ENCODE measurements at places on chromosomes 5 and 9.
A peak's percentile ranks its signal among the peaks of the same experiment; 100 is the strongest.

DNA sequence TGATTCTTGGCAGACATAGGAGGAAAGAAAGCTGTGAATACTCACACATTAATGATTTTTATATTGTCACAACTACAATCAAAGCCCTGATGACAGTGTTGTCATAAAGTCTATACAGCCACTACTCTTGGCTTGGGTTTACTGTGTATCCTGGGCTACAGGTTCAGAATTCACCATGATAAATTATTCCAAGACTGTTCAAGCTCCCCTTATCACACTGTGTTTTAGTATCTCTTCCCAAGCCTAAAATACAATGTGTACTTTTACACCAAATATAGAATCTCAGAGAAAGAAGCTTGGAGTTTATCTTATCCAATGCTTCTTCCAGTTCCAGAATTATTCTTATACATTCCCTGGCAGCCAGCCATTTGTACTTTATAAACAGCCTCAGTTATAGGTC lies 127.7 kb upstream of the PPP1R2B start:
- no peak for DNase-seq

DNA sequence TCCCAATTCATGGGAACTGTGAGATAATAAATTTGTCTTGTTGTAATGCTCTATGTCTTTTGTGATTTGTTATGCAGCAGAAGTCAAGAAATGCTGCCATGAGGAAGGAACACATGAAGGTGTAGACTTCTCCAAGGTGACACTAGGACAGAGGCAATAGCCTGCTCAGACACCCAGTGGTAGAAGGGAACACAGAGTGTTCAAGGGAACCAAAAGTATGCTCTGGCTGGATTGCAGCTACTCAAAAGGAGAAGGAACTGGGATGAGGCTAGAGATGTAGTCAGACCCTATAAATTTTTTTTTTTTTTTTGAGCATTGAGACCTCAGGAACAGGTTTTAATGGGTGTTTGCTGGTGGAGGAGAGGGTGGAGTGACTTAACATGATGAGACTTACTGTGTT lies 232.5 kb downstream of the PARP8 start:
- no peak for DNase-seq

DNA sequence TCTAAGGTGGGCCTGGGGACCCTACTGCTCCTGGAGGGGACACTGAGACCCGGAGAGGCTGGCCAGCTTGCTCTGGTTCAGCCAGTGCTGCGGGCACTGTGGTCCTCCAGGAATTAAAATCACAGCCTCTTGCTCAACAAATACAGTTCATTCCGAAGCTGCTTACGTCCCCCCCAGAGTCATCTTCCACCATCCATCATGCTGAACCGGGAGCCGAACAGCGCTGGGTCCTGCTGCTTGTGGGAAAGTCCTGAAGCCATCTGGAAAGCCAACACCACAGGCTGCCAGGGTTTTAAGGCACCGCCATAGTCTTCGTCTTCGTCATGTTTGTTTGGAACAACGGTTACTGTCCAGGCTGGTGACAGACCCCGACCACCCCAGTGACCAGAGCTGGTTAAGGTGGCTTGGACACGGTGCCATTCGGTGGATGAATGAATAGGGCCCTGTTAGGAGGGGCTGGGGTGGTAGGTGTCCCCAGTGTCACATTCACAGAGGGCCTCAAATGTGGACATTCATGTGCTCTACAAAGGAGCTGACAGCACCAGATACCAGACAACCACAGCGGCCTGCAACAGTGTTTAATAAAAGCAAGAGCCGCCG lies 81.6 kb upstream of the PHYKPL start:
- no peak for DNase-seq

- no peak for DNase-seq
Measured at GRCh38 chr5:135973323-135974020, 18.7 kb upstream of the LECT2 start.

DNA sequence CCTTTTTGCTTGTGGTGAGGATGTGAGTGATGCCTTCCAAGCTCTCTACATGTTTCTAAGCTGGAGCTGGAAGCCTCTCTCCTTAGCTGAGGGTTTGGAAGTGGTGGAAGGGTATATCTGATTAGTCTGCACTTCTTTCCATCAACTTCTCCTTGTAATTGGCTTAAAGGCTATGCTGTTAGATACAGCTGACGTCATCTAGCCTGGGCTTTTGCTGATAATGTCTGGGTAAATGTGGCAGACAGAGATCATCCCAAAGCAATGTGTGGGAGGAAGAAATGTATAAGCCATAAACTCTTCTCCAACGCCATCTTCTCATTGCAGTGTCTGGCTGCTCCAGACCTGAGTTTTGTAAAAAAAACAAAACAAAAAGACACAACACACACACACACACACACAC lies 29.3 kb downstream of the ZNF354C start:
- no peak for DNase-seq

GRCh38 chr9:38047301-38048251 lies 21.5 kb downstream of the SHB start:
- no peak for DNase-seq

GRCh38 chr9:96398582-96399324 lies 15.2 kb upstream of the SLC35D2 start:
- DNase-seq: no peak

DNA sequence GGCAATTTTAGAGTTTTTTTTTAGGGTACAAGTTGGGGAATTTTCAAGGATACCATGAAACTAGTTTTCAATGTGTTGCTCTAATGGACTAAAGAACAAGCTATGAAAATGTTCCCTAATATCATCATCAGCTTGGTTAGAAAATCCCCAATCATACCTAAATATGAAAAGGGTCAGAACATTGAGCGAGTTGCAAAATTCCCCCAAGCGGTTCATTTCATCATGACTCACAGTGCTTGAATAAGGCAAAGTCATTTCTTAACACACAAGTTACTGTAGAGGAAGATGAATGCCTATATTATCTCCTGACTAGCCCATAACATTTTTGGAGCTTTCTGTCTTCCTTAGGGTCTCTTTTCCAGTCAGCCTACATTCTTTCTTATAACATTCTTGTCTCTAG lies 62.7 kb downstream of the ST8SIA4 start:
- DNase-seq: no peak

- no peak for DNase-seq
Measured at GRCh38 chr9:14831074-14831473, 79.2 kb downstream of the FREM1 start.

GRCh38 chr9:110638381-110638954 lies 30.1 kb upstream of the MUSK start:
- no peak for DNase-seq

DNA sequence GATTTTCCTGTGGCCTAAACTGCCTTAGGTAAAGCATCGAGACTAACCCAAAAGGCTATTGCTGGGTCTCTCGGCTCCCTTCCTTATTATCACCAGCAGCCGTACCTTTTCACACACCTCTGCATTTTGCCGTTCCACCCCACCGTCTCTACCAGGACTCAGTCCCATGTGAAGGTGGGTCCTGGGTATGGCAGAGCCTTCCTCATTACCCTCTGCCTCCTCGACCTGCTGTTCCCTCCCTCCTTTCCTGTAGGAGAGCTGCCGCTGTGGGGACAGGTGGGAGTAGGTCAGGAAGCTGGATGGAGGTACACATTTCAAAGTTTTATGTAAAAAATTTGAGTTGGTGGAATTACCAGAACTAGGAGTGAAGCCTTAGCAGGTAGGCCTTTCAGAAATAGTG lies 1.8 kb downstream of the CCL28 start:
- DNase-seq: no peak

DNA sequence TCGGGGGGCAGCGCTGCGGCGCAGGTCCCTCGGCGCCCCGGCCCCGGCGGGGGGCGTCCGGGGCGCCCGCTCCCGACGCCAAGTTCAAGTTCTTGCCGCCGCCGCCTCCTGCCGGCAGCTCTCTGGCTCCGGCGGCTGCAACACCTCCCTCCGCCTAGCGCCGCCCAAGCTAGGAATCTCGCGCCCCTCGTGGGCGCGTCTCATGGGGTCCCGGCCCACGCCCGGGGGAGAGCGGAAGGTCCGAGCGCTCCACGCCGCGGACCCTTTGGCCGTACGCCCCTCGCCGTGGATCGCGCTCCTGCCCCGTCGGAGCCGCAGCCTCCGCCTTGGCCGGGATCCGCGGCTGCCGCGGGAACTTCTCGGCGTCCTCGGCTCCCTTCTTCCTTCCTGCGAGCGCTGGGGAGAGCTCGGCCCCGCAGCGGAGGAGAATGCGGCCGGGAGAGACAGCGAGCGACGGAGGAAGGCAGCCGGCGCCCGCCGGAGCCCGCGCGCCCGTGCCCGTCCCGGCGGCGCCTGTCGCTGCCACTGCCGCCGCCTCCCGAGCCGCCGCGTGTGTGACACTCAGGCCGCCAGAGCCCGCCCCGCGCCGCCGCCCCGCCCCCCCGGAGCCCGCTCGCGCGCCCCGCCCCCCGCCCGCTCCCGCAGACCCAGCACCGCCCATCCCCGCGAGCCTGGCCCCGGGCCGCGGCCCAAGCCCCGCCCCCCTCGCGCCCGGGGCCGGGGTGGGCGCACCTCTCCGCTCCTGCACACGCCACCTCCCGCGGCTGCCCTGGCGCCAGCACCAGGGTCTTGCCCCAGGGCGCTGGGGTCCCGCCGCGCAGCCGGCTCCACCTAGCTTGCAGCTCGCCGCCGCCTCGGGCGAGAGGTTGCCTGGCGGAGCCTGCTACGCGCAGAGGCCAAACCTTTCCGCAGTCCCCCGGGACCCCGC lies at the start of gene SHB:
SHB (minus strand) TSS at position 527 of the 928 bp plus-strand sequence. CDS start 582 bp downstream, outside the sequence.
- peak; percentile 66 for DNase-seq

Measured in stimulated activated CD8-positive, alpha-beta memory T cell treated with anti-CD3 and anti-CD28 coated beads, Interleukin-4, amount 100 ng/mL, for 1 hour (primary cell).